Mesothelial cell of epicardium (in vitro differentiated cells): ENCODE measurements at places on chromosomes 4 and X.
A peak's percentile ranks its signal among the peaks of the same experiment; 100 is the strongest.

DNA sequence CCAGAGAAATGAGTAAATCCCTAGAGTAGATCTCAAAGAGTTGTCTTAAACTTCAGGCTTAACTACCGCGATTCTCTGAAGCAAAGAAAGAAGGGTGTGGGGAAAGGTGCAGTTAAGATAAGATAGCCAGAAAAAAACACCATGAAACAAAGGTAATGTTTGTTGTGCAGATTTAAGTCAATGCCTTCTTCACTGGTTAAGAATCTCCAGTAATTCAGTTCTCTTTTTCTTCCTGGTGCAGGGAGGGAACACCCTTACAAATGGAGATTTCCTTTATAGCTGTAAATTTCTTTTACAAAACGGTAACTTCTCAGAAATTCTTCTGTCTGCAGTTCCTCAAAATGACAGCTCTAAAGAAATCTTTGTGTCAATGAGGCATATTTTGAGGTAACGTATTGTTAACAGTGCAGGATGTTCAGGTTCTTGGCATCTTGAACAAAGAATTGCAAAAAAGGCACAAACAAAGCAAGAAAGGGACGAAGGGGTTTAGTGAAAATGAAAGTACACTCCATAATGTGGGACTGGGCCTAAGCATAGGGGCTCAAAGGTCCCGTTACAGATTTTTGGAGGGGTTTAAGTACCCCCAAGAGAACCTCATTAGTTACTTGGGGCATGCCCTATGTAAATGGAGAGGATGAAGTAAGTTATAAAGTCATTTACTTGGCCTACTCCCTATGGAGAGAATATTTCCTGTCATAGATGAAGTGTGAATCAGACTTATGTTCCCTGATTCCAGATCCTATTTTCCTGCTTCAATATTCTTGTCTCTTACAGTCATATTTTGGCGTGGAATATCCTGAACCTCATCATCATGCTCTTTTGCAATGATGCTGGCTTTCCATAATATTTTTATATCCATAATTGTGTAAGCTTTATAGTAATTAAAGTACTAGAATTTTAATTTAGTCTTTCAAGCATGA is 492.0 kb downstream of the PCDH11X start:
- DNase-seq, result no peak

GRCh38 chr4:136967069-136967468 is 565.2 kb downstream of the PCDH18 start:
- DNase-seq, result no peak

DNA sequence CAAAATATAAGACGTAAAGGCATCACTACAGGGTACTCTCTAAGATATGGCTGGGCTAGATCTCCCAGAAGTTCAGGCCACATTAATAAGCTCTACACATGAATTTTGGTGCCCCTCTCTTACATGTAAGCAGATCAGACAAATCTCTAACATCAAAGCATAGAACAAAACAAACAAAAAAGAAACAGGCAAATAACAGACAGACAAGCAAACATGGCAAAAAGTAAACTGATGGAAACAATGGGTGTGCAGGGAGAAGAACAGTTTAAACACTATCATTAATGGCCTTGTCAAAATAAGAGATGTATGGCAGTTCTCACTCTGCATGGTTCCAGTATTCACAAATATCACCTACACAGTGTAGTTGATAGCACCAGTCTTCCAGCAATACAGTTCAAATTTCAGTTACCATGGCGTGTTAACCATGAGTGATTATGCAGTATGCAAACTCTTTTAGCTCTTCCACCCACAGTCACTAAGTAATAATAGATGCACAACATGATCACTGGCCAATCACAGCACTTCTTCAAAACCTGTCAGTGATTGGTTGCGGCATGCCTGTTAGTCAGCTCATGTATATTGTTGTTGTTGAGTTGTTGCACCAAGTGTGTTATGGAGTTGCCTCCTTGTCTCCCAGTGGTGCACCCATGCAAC is 110.7 kb upstream of the TLR3 start:
- DNase-seq, result no peak

- DNase-seq, result no peak
Measured at GRCh38 chrX:134935276-134935675, 55.5 kb upstream of the SMIM10 start.

GRCh38 chr4:26228883-26229282 is 91.9 kb upstream of the RBPJ start:
- DNase-seq, result no peak

DNA sequence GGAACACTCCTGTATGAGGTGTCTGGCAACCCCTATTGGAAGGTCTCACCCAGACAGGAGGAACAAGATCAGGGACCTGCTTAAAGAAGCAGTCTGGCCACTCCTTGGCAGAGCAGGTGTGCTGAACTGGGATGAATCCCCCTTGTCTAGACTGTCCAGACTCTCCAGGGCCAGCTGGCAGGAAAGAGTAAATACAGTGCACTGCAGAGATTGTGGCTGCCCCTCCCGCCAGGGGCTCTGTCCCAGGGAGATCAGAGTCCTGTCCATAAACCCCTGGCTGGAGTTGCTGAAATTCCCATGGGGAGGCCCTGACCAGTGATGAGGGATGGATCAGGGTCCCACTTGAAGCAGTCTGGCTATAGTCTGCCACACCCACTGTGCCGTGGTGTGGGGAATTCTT is 17.7 kb downstream of the STPG2 start:
- no peak for DNase-seq

DNA sequence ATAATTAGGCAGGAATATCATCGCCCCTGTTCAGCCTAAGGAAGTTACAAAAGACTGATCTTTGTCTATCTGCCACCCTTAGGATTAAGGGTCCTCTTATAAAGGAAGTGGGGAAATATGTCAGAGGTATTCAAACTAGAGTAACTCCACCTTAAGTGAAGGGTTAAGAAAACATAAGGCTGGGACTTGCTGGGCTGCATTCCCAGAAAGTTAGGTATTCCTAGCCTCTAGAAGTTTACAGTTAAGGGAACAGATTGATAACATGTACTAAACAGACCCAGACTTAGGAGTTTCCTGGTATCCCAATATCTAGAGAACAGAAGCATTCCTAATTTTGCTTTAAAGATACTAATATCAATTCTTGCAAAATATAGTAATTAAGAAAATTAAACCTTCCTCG is 6.0 kb downstream of the CXCL2 start:
- DNase-seq, result no peak

- no peak for DNase-seq
Measured at GRCh38 chr4:113397114-113397701, 347.8 kb downstream of the ANK2 start.

DNA sequence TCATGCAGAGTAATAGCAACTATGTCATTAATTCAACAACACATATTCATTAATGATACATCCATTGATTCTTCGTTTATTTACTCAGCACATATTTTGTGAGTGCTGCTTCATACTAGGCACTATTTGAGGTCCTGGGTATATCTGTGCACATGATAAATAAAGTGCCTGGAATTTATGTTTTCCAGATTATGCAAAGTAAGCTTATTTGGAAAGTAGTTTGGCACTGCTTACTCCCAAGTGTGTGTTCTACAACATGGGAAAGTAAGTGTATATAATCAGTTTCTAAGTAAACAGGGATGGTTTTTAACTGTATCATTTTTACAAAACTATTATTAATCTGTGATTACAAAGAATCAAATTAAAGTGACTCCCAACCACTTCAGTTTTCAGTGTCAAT is 16.8 kb upstream of the EPGN start:
- no peak for DNase-seq

- no peak for DNase-seq
Measured at GRCh38 chr4:140157341-140157740, 3.4 kb upstream of the MAML3 start.

GRCh38 chr4:87220094-87220822 is at the start of gene KLHL8:
TSS of gene KLHL8 (minus strand) at chr4:87220618. CDS start at chr4:87195539, 25,079 bp downstream.
- DNase-seq, result peak; percentile 68

- DNase-seq, result no peak
Measured at GRCh38 chr4:8841678-8842268, 29.9 kb downstream of the HMX1 start.

- no peak for DNase-seq
Measured at GRCh38 chrX:148457279-148457678, 43.1 kb upstream of the AFF2 start.

DNA sequence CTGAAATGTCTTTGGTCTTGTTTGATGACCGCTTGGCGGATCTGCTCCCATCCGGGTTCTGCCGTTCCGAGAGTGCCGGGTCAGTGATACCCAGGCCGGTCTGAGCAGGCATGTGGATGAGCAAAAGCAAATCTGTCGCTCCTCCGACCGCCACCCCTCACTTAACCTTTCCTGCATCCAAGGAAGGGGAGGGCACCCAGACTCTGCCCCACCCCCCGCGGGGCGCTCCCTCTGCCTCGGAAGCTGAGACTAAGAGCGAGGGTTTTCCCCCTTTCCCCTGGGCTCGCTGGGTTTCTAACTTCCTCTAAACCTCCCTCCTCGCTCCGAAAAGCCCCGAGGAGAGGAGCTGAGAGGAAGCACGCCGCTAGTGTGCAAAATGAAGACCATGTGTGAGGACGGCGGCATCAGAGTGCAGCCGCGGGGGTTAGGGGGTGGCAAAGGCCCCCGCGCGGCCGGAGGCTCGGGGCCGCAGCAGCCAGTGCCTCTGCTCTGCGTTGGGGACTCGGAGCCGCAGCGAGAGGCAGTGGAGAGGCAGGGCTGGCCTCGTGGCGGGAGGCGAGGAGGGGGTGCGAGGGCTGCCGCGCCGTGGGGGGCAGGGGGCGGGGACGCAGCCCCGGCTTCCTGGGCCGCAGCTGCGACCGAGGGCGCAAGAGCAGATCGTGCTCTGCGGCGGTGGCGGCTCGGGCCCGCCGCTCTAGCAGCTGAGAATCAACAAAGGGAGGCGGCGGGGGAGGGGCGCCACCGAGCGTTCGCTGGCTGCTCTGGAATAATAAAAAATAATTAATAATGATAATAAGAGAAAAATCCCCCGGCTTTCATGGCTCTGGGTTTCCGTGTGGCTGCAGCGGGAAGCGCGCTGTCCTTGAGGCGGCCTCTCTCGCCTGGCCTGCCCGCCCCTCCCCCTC is 55.8 kb upstream of the BCOR start:
- DNase-seq, result no peak

- DNase-seq, result no peak
Measured at GRCh38 chr4:34182306-34182705, 2062.0 kb downstream of the ARAP2 start.

GRCh38 chr4:87360338-87360935 is 30.6 kb downstream of the HSD17B11 start:
- no peak for DNase-seq
